ENCODE measurements at places on chromosomes 5 and 9.

DNA sequence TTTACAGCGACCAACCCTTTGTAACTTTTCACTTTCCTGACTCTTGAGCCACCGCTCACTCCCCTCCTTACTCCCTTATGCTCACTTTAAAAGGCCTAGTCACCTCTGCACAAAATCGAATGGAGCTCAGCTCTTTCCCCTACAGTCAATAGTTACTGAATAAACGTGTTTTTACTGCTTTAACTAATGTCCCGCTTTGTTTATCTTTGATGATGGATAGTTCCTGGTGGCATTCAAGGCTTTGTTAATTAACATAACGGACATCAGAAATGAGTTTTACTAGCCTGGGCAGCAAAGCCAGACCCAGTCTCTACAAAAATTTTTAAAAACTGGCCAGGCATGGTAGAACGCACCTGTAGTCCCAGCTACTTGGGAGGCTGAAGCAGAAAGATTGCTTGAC is 5.0 kb downstream of the SERINC5 start:
- DNase-seq: no peak

- DNase-seq: no peak
These were observed 23.8 kb downstream of the TMEM232 start for GRCh38 chr5:110702704-110703103.

DNA sequence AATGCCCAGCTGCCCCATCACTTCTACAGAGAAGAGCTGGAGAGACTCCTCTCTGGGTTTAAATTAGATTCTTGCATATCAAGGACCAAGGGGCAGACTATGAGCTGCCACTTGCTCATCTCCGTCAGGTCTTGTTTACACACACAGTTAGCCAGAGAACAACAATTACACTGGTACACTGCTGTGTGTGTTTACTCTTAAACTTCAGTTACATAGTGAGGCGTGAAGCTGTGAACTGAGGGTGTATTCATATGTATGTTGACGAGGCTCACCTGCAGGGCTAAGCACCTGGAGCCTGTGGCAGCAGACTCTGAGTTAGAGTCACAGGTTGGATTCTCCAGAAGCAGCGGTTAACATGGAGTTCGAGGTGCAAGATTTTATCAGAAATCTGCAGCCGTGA is 155.4 kb upstream of the ANKH start:
- DNase-seq: no peak

- DNase-seq: peak; percentile 68
These were observed 22.7 kb downstream of the ANXA2R start for GRCh38 chr5:43017428-43017815.

GRCh38 chr5:89954916-89955315 is 454.6 kb downstream of the CETN3 start:
- DNase-seq: no peak

GRCh38 chr9:114546851-114547250 is 40.7 kb upstream of the ATP6V1G1 start:
- no peak for DNase-seq

DNA sequence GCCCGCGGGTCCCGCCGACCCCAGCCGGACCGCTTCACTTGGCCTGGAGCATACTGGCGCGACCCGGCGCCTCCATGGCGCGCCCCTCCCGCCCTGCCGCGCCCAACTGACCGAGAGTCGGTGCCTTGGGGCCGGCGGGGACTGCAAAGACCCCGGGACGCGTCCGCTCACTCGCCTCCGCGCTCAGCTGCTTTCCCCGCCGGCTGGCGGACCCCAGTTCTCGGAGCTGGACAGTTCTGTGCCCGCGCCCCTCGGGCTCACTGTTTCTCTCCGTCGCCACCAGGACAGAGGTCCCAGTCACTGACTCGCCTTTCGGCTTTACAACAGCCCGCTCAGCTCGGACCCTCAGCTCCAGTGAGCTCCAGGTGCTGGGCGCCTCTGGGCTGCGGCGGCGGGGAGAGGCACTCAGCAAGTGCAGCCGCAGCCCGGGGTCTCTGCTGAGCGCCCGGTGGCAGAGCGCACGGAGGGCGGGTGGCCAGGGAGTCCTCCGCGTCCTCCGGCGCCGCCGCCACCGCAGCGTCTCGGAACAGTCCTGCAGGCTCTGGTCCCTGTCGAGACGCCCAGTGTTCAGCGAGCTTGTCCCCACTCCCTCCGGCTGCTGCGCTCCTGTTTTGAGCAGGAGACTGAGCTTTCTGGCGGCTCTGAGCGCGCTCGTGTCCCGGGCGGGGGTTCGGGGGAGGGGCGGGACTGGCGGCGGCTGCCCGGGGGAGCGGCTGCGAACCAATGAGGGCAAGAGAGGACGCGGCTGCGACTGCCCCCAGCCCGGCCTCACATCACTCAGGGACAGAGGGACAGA is at the start of gene SMIM32:
TSS of gene SMIM32 (minus strand) at position 637 of the 796 bp plus-strand sequence. CDS start 638 bp downstream, outside the sequence.
- DNase-seq: peak; percentile 66

GRCh38 chr9:21434202-21435014 is 5.8 kb upstream of the IFNA1 start:
- peak; percentile 85 for DNase-seq

GRCh38 chr9:136268735-136269134 is 23.1 kb upstream of the QSOX2 start:
- no peak for DNase-seq

DNA sequence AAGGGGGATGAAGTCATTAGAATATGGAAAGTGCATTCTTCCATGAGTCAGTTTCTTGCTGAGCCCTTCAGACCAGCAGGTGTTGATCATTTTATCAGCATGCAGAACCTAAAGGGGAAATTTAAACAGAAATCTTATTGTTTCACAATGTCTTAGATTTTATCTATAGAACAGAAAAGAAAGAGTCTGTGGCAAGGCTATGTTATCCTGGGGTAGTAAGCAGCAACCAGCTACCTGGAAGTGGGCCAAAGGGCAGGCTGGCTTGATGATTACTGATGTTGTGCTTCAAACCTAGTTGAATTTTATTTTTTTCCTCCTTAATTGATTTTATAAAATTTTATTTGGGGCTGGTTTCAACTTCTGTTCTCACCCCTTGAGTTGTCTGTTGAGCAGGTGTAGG is 101.5 kb downstream of the LRRC70 start:
- no peak for DNase-seq

DNA sequence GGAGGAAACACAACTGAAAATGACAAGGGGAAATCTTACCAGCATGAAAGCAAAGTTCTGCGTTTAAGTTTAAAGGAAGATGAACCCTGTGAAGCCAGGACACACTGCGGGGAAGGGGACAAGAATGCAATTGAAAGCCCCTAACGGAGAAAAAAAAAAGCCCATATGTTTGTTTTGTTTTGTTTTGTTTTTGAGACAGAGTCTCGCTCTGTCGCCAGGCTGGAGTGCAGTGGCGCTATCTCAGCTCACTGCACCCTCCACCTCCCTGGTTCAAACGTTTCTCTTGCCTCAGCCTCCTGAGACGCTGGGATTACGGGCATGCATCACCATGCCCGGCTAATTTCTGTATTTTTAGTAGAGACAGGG is 2.9 kb downstream of the STK10 start:
- DNase-seq: no peak

- DNase-seq: no peak
These were observed 263.5 kb downstream of the CWC27 start for GRCh38 chr5:65032250-65032649.

DNA sequence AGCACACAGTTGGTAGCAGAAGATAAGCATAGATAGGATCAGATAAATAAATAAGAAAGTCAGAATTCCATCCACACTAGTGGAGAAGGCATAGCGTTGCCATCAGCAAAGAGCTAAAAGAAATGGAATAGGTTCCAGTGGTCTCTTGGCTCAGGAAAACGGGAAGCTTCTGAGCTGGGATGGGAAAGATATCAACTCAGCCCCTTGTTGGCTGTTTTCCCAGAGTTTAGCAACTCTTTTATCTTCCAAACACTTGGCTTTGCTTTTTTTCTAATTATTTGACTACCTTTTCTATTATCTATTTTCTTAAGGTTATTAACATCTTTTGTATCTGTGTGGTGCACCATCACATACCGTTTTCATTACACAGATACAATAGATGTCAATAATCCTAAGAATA is 445.7 kb upstream of the TRPC7 start:
- no peak for DNase-seq

DNA sequence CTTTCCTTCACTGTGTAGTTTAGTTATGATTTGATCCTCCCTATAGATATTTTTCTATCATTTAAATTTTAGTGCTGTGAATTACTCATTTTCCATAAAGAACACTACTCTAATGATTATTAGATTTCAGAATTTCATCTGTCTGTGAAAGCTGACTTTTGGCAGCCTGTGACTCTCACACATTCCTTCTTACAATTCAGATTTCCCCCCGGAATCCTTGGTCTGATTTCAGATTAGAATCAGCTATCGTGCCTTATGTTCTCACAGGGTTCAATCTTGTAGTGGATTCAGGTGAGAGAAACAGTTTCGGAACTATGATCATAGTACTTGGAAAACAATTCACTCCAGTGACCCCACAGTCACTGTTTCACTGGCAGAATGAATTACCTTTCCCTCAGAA is 26.2 kb downstream of the ZNF474 start:
- DNase-seq: no peak

- no peak for DNase-seq
These were observed 71.4 kb upstream of the MAP1B start for GRCh38 chr5:72035831-72036230.

DNA sequence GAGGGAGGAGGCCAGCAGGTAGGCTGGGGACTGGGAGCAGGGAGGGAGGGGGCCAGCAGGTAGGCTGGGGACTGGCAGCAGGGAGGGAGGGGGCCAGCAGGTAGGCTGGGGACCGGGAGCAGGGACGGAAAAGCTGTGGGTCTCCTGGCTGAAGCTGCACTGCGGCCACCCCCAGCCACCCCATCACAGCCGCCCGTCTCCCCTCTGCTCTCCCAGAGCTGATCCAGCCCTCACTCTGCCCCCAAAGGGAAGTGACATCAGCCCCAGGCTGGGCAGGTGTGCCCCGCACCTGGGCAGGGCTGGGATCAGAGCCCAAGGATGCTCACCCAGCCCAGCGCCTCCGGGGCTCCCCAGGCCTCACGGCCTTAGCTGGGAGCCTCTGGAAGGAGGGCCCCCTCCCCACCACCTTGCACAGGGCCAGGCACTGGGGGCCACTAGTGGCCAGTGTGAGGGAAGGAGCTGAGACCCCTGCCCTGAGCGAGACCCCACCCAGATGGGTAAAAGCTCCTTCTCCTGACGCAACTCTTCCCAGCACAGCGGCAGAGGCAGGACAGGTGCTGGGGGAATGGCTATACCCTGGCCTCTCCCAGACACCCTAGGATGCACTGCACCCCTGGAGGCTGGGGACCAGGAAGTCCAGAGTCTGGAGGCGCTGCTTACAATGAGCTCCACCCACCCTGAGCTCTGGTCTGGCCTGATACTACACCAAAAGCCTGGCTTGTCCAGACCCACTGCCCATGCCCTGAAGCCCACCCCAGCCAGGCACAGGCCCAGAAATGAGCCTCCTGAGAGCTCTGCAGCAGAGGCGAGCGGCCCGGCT is 11.6 kb downstream of the AGPAT2 start:
- DNase-seq: no peak

DNA sequence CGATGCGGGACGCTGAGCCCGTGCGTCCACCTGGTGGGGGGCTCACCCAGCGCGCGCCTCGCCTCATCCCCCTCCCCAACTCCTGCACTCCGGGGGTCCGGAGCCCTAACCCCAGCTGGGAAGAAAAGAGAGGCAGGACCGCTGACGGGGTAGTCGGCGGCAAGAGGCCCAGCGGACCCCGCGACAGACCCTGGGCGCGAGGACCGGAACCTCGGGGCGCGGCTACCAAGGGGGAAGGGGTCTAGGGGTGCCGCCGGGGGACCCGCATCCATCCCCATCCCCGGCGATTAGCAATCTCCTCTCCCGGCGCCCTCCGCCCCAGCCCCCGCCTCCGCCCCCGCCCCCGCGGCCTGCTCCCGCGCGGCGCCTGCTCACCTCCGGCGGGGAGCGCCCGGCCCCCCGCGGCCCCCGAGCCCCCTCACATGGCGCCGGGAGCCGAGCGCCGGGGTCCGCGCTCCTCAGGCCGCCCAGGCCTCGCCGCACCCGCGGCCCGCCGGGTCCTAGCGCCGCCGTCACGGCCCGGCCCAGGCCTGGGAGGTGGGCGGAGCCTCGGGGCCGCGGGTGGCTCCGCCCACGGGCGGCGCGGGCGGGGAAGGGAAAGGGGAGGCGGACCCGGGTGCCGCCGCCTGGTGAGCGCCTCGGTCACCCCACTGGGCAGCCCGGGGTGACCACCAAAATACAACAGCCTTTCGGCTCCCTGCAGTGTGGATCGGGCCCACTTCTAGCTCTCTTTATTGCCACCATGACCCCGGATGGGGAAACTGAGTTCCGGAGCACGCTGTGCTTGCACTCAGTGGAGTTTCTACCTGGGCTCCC is at the start of gene ST6GALNAC6:
TSS of gene ST6GALNAC6 (minus strand) at position 476 of the 816 bp plus-strand sequence. CDS start 1,622 bp downstream, outside the sequence.
- DNase-seq: peak; percentile 79

- no peak for DNase-seq
These were observed 12.3 kb upstream of the URM1 start for GRCh38 chr9:128358861-128359260.

DNA sequence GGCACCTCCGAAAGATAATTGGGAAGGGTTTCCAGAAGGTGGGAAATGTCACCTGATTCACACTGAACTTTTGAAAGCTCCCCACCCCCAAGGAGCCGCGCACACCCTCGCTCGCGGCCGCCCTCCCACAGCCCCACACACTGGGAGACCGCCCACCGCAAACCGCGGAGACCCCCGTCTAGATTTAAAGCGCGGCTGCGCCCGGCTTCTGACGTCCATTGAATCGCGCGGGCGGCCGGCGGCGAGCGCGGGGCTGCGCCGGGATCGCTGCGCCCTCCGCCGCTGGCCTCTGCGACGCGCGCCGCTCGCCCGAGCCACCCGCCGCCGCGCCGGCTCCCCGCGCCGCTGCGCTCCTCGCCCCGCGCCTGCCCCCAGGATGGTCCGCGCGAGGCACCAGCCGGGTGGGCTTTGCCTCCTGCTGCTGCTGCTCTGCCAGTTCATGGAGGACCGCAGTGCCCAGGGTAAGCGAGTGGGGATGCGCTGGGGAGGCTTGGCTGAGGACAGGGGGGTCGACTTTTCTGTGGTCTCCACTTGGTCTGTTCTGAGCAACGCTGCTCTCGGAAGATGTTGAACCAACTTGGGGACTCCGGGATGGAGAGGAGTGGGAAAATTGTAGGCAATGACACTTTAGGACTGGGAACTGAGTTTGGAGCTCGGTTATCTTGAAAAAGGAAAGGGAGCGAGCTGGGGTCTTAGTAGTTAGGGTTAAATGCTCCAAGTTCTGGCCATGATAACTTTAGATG is at the start of gene FST:
TSS of gene FST (plus strand) at position 214 of the 743 bp plus-strand sequence. CDS start at position 377, 163 bp downstream.
- DNase-seq: peak; percentile 7

DNA sequence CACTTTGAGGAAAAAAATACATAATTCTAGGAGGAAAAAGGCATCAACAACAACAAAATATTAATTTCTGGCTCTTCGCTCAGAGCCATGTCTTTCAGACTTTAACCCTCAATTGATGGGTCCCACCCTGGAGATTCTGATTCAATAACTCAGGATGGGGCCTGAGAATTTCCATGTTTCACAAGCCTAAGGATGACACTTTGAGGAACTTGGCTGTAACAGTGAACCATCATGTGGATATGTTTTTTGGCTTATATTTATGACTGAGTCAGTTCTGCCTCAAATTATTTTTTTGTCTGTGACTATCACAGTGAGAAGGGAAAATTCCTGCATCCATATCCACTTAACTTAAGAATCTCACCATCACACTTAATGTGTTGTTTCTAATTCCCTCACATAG is 504.6 kb downstream of the RASEF start:
- no peak for DNase-seq

Measured in mucosa of descending colon (tissue), 3 donors.